Brain (organoid and tissue), 16 donors: ENCODE measurements at places on chromosomes 12 and 14.

- DNase-seq, result no peak
These were observed 171.3 kb downstream of the TTC7B start for GRCh38 chr14:90644882-90645281.

- no peak for DNase-seq
These were observed 12.4 kb downstream of the GLRX5 start for GRCh38 chr14:95547272-95547625.

- no peak for DNase-seq
These were observed 23.1 kb downstream of the METAP2 start for GRCh38 chr12:95497031-95497430.

- DNase-seq, result no peak
These were observed 190.1 kb upstream of the PRMT8 start for GRCh38 chr12:3300833-3301401.

GRCh38 chr12:89703768-89704167 lies 4.9 kb downstream of the ATP2B1 start:
- DNase-seq, result no peak

GRCh38 chr12:14280921-14281320 lies 84.6 kb upstream of the ATF7IP start:
- no peak for DNase-seq
